ENCODE measurements at places on chromosomes 3 and 15.

GRCh38 chr3:16060358-16060852, 114.1 kb upstream of the GALNT15 start:
- DNase-seq = peak; percentile 99

GRCh38 chr3:97719156-97719821, 45.3 kb upstream of the ARL6 start:
- DNase-seq = peak; percentile 58

- peak; percentile 71 for DNase-seq
Measured at GRCh38 chr3:127690106-127690505, 17.4 kb downstream of the ABTB1 start.

DNA sequence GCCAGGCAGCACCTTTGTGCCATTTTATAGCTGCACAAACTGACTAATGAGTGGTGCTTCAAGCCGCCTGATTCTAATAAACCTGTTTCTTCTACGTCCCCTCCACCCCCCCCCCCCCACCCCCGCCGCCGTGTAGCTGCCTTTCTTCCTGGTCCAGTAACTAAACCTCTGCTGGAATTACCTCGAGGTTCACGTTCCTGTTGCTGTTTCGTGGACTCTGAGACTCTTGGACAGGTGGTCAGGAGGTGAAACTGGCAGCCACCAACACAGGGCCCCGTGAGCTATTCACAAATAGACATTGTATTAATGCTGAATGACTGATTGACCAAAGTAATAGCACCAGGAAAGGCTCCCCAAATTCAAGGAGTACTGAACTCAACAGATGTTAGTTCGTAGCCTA, 73.9 kb downstream of the TRIM69 start:
- no peak for DNase-seq

DNA sequence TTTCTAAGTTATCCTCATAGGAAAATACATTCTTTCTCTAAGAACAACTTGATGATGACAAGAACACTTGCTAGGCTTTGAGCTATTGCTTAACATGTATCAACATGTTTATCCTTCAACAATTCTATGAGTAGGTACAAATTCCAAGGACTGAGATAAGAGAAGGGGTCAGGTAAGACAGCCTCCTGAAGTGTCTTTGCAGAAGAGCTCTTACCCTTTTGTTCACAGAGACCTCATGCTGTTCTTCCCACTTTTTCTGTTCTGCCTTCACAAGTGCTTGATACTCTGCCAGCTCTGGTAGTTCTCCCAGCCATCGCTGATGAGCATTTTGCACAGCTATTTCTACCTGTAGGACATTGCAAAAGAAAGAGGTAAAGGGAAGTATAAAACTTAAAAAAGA, 50.9 kb downstream of the CEP152 start:
- DNase-seq = no peak

DNA sequence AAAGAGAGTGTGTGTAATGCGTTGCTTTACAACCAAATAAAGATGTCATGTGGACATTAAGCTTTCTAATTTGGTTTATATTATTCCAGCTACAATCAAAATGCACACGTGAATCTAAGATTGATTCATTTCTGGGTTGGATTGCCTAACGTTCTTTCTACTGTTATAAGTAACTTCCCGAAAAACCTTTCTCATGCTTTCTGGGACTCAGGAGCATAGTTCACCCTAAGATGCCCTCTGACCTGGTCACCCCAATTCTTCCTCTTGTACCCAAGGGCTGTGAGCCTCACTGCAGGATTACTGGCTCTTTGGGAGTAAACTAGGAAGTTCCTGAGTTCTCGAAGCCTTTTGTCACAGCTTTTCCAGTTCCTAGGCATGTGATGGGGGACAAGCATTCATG, 12.7 kb upstream of the LMCD1 start:
- DNase-seq = no peak

GRCh38 chr3:135926664-135927063, 38.9 kb upstream of the PPP2R3A start:
- no peak for DNase-seq

GRCh38 chr15:79101866-79102581, 11.4 kb upstream of the RASGRF1 start:
- DNase-seq = no peak

DNA sequence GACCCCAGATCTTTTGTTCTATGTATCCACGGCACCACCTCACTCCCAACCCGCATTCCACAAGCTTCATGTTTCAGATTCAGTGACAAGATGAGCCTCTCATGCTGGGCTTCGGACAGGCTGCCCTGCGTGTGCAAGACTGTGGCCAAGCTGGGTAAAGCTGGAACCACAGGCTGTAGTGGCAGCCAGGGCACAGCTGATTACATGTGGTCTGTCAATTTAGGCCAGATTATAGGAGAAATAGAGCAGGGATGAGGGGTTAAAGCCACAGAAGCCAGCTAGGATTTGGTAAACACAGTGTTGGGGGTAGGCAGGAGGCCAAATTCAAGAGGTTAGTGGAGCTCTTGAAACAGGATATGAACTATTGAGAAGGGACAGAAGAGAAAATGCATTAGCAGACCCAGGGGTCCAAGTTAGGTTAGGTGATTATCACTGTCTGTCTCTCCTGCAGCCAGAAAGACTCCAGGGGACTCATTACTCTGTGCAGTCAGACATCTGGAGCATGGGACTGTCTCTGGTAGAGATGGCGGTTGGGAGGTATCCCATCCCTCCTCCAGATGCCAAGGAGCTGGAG, 12.9 kb downstream of the SNAPC5 start:
- DNase-seq = no peak

- no peak for DNase-seq
Measured at GRCh38 chr15:23073890-23074646, 34.7 kb upstream of the TUBGCP5 start.

GRCh38 chr15:99956022-99956775, 223.0 kb upstream of the LYSMD4 start:
- no peak for DNase-seq

DNA sequence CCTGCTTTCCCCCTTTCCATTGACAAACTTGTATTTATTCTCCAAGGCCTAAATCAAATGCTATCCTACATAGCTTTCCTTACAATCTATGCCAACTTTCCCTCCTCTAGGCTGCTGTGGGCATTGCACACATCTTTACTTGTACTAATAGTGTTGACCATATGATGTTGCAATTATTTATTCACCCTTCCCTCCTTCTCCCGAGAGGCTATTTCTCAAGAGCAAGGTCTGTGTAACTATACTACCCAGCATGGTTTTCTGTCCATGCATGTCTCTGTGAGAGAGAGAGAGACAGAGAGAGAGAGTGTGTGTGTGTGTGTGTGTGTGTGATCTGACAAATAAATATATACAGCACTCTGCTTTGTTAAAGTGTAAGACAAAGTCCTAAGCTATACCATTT, 63.8 kb downstream of the GTPBP8 start:
- DNase-seq = no peak

- DNase-seq = peak; percentile 29
Measured at GRCh38 chr3:130820976-130821375, 72.9 kb upstream of the ATP2C1 start.

- DNase-seq = no peak
Measured at GRCh38 chr15:91099616-91099994, 452 bp upstream of the SV2B start.

GRCh38 chr15:101112336-101113113, 139.3 kb downstream of the CHSY1 start:
- DNase-seq = no peak

GRCh38 chr3:30448450-30449289, 157.7 kb upstream of the TGFBR2 start:
- no peak for DNase-seq

- no peak for DNase-seq
Measured at GRCh38 chr3:129047553-129047839, 13.1 kb upstream of the GP9 start.

- no peak for DNase-seq
Measured at GRCh38 chr3:64178419-64178818, 46.8 kb downstream of the PRICKLE2 start.

GRCh38 chr3:160390565-160391138, 8.4 kb downstream of the IFT80 start:
- DNase-seq = no peak

DNA sequence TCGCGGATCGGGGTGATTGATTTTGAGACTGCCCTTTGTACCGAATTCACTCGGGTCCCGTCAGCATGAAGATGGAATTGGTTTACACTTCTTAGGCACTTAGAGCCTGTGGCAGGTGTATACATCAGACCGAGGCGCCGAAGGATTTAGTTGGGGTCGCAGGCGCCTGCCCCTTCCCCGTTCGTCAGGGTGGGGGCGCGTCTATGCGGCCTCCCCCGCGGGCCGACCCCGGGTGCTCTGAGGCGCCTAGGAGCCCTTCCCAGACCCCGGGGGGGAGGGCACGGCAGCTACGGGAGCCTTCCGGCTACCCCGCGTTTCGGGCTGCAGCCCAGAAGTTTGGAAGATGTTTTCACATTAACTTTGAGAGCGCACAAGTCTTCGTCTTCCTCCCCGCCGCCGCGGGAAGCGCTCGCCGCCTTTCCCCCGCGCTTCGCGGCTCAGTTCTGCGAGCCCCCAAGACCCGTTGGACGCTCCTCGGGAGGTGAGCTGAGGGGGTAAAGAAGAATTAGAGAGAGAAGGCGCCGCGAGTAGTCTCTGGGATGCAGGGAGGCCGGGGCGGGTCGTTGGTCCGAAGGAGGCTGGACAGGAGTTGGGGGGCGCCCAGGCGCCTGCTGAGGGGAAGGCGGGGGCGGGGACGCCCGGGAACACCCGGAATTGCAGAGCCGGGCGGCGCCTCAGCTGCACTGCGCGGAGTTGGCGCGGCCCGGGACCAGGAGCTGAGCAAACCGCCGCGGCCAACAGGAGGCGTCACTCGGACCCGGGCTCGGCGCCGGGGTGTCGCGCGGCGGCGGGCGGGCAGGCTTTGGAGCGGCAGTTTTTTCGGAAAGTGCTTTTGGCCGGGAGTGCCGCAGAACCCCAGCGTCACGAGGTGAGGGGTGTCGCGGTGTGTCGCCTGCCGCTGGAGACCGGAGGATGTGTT, 780 bp downstream of the TIPARP start:
- no peak for DNase-seq

GRCh38 chr3:161268601-161269000, 47.5 kb downstream of the NMD3 start:
- no peak for DNase-seq

DNA sequence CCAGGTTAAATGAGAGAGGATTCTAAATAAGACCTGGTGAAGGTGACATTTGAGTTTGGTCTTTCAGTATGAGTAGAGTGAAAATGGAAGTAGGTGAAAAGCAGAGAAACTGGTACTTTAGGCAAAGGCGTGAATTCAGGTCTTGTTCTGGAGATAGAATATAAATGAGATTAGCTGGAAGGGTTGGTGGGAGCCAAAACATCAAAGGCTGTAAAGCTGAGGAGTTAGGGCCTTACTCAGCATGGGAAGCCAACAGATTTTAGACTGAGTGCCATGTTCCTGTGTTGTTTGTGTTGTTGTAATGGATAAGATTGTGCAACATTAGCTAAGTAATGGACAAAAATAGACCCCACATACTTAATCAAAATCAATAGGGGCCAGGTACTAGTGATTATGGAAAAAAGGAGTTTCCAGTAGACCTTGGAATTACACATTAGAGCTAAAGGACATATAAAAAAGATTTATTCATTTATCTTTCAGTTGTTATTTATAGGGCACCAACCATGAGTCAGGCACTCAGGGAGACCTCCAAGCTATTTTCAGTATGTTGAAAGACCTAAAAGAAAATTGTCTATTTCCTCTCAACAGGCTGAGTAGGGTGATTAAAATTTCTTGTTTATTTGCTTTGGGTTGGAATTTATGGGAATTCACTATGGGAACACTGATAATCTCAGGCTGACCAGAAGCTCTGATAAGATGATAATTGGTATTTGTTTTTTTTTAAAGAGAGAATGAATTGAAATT, 20.8 kb downstream of the ARL14 start:
- DNase-seq = no peak

DNA sequence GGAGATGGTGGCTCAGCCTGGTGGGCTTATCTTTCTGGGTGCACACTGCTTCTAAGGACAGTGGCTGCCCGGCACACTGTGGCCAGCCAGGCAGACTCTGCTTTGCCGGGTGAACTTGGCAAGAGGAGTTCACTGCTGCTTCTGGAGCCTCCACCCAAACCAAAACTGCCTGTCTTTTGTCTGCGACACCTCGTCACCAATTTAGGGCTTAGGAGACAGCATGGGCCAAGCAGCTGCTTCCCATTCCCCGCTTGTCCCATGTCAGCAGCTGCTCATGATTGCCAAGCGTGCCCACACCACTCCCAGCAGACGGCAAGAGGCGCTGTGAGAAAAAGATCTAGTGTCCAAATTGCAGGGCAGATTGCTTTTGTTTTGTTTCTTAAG, 57.3 kb downstream of the LSM3 start:
- DNase-seq = no peak

DNA sequence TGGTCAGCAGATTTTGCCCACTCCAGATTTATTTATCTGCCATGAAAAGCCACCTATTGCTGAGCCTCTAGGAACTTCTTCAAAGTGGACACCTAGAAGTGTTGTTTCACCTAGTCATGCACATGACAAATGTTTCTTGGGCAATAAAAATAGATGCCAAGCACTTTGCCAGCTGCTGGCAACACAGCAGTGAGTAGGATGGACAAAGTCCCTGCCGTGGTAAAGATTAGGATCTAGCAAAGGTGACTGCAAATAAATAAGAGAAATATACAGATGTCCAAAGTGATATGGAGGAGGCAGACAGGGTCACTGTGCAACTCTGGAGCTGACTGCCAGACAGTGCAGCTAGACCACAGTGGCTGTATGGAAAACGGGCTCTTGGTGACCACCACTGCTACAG, 137.9 kb downstream of the SUCLG2 start:
- no peak for DNase-seq

GRCh38 chr15:63473007-63473748, 31.2 kb upstream of the USP3 start:
- no peak for DNase-seq

DNA sequence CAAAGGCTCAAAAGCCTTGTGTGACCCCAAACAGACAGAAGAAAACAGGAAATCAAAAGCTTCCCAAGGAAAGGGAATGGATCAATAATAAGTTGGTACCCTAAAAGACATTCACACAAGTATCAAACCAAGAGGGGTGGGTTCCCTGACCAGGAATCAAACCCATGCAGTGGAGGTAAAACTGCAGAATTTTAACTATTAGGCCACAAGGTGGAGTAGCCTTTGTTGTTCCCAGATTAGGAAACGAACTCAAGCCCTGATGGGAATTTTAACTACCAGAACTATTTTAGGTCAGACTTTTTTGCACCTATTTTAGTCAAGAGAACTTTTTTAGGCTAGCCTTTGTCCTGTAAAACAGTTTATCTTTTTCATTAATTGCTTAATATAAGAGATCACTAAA, 31.4 kb downstream of the SETMAR start:
- no peak for DNase-seq

GRCh38 chr15:68768321-68768720, 52.4 kb downstream of the ANP32A start:
- peak; percentile 65 for DNase-seq

- no peak for DNase-seq
Measured at GRCh38 chr3:149536429-149536828, 61.9 kb downstream of the TM4SF4 start.
